ENCODE measurements at places on chromosomes 4 and X. TPM values are rescaled to one million over a fixed set of nuclear protein-coding genes. Genes with fewer than 3 reads are reported as not detected.

- DNase-seq = no peak
These were observed 291.8 kb downstream of the IDS start for GRCh38 chrX:149213264-149213663.

GRCh38 chr4:2290488-2290887 lies 28.6 kb upstream of the MXD4 start:
- no peak for DNase-seq

DNA sequence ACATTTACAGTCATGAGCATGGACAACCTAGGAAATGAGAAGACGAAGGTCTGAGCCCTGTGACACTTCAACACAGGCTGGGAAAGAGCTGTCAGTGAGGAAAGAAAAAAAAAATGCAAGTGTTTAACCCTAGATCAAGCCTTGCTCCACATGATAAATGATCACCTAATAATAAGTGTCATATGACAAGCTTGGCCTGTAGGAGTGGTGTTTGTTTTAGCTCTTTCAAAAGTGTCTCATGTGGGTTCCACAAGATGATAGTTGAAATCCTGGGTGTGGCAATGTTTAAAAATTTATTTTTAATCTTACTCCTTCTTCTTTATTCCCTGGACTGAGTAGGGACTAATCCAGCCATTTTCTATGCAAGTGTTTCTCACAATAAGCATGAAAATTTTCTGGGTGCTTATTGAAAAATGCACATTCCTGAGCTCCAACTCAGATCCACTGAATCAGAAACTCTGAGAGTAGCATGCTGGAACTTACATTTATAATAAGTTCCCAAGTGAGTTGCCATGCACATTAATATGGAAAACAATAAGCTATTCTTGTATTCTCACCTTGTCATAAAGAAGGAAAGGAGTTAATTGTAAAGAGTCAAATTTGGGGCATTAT lies 138.3 kb downstream of the AREG start:
- no peak for DNase-seq

DNA sequence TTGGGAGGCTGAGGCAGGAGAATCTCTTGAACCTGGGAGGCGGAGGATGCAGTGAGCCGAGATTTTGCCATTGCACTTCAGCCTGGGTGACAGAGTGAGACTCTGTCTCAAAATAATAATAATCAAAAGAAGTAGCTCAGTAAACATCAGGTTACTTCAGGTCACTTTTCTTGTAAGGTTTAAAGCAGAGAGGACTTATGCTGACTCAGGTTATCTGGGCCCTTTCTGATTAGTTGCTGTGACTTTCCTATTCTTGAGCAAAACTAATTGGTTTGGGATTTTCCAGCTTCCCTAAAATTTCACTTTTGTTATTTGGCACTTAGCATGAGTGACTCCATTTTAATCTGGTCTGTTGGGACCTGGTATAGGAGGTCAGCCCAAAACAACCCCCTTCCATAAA lies 812.9 kb downstream of the NLGN4X start:
- no peak for DNase-seq

DNA sequence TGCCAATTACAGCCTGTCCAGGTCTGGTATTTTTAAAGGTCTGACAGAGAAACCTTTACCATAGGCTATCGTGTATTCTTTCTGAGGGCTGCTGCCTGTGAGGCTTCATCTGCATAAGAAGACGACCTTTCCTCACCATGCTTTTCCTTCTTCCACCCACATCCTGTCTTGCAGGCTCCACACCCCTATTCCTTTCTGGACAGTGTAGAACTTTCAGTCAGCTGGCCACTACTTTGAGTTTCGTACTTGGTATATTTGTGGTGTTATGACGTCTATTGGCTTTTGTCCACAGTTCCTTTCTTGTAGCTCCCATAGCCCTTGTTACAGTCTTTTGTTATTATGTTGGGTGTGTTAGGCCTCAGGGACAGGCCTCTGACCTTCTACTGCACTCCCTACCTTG lies 311.4 kb downstream of the RAPGEF2 start:
- DNase-seq = no peak

DNA sequence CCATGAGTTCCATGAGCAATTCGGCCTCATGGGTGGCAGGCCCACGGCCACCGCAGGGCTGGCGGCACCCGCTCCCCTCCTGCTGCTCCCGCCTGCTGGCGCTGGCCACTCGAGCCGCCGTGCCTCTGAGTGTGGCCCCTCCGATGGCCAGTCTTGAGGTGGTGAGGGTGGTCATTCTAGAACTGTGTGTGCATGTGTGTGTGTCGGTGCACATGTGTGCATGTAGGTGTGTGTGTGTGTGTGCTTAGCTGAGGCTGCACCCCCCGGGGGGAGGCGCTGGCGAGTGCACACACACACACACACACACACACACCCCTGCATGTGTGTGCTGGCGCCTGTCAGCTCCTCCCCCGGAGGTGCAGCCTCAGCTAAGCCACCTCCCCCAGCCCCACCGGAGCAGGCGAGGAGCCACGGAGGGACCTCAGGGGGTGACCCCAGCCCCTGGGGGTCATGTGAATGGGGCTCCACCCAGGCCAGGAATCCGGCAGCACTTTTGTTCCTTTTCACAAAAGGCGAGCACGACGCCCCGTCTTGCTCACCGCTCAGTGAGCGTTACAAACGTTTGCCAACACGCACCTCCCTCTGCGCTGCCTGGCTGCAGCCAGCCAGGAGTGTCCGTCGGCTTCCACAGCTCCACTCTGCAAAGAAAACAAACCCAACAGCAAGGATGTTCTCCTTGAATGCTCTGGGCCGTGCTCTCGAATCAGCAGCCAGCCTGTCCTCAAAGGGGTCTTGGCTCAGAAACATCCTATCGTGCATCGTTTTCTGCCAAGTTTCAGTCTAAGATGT lies 29.9 kb downstream of the FGFRL1 start:
- DNase-seq = peak; percentile 80

DNA sequence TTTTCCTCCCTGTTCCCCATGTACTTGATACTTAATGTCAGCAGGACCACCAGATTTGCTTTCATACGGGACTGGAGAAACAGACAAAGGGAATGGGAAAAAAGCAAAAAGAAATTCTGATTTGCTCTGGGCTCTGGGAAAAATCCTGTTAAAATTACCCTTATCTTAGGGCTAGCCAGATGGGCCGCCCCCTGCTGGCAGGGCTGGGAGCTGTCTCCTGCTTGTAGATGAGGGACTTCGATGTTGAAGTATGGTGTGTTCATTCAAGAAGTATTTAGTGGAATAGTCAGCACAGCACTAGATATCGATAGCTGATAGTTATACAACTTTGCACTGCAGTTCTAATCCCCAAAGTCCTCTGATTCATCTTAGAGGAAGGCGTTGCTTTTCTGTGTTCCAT lies 45.8 kb downstream of the BCORL1 start:
- DNase-seq = peak; percentile 1

- no peak for DNase-seq
These were observed 22.2 kb downstream of the JADE1 start for GRCh38 chr4:128831531-128832242.

DNA sequence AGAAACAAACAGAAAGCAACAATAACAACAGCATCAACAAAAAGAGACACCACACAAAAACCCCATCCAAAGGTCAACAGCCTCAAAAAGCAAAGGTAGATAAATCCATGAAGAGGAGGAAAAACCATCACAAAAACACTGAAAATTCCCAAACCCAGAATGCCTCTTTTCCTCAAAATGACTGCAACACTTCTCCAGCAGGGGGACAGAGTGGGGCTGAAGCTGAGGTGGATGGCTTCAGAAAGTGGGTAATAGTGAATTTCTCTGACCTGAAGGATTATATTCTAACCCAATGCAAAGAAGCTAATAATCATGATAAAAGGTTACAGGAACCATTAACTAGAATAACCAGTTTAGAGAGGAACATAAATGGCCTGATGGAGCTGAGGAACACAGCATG lies 888.2 kb downstream of the RAB28 start:
- no peak for DNase-seq

GRCh38 chr4:2059726-2060602 lies 837 bp downstream of the NAT8L start:
- DNase-seq = no peak

DNA sequence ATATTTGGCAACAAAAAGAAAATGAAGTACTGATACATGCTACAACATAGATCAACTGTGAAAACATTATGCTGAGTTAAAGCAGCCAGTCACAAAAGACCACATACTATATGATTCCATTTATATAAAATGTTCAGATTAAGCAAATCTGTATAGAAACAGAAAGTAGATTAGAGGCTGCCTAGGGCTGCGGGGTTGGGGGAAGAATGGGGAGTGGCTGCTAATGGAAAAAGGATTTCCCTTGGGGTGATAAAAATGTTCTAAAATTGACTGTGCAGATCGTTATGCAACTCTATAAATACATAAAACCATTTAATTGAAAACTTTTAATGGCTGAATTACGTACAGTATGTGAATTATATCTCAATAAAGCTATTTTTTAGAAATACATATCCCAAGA lies 46.8 kb downstream of the NEK1 start:
- DNase-seq = no peak

DNA sequence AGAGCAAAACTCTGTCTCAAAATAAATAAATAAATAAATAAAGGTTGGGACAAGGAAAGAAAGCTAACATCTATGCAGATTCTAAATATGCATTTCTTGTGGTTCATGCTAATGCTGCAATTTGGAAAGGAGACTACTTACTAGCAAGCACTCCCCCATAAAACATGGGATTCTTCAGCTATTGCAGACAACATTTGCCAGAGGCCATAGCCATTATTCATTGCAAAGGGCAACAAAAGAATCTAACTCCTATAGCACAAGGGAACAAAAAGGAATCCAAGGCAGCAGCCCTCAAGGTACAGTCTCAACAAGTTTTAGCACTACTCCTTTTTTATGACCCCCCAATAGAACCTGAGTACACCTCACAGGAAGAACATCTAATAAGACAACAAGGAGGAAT lies 8.0 kb upstream of the HERC5 start:
- DNase-seq = no peak

DNA sequence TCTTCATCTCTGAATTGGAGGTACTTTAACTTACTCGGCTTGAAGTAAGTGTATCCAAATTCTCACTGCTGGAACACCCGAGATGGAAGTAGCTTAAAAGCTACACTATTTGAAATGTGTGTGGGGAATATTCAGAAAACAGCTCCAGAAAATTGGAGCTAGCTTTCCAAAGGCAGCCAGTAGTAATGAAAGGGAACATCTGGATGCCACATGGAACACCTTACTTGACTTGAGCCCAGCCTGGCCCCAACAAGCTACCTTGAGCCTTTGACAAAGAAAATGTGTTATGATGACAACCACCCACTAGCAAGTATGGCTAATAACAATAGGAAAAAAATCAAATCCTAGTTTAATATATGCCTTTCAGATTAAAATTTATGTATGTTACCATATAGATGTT lies 161.5 kb downstream of the PRDM5 start:
- DNase-seq = peak; percentile 15

GRCh38 chr4:128538111-128538882 lies 250.7 kb upstream of the PGRMC2 start:
- no peak for DNase-seq

DNA sequence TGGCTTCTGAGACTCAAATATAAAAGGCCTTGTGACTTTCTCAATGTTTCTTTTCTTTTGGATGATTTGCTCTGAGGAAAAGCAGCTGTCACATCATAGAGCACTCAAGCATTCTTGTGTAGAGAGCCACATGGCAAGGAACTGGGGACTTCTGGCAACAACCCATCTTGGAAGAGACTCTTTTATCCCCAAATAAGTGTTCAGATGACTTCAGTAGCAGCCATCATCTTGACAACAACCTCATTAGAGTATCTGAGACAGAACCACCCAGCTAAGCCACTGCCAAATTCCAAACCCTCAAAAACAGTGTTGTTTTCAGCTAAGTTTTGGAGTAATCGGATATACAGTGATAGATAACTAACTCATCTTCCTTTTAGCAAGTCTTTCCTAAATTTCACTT lies 1431.7 kb upstream of the IGFBP7 start:
- DNase-seq = no peak

DNA sequence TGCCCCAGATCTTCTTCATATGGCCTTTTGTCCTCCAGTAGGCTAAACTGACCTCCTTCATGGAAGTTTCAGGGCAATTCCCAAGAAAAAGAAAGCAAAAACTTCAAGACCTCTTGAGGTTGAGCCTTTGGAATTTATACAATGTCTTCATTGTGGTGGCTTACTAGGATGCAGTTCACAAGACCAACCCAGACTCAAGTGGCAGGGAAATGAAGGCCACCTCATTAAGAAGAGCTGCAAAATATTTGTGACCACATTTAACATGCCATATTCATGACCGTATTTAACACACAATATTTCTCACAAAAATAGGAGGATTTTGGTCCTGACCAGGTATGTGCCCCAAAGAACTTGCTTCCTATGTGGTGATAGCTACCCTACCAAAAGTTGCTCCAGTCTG lies 605.5 kb upstream of the PITX2 start:
- DNase-seq = no peak

DNA sequence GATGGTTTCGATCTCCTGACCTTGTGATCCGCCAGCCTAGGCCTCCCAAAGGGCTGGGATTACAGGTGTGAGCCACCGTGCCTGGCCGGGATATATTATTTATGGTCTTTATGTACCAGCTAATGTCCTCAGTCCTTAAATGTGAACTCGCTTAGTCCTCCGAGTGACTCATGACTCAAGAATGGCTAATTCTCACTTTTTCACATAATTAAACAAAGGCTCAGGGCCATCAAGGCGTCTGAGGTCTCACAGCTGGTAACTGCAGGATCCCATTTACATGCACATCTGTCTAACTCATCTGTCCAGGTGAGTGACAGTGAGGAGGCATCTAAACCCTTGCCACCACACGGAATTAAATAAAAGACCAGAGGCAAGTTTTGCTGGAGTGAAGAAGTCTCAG lies 73.5 kb downstream of the HS3ST1 start:
- no peak for DNase-seq

GRCh38 chr4:161813889-161814288 lies 349.9 kb downstream of the FSTL5 start:
- no peak for DNase-seq

- no peak for DNase-seq
These were observed 24.9 kb upstream of the OCIAD2 start for GRCh38 chr4:48931459-48931858.

- DNase-seq = peak; percentile 66
These were observed 17.0 kb upstream of the PAPSS1 start for GRCh38 chr4:107736924-107737448.

- DNase-seq = peak; percentile 86
These were observed 54.4 kb upstream of the GAB1 start for GRCh38 chr4:143282211-143282707.

GRCh38 chr4:8394806-8395205 lies 45.7 kb downstream of the ACOX3 start:
- DNase-seq = peak; percentile 72

The S100G gene
- not detected for total RNA-seq

The RXFP1 gene
- total RNA-seq = 0.21 TPM

The CEP135 gene
- total RNA-seq = 13.0 TPM

The METAP1 gene
- 37.3 TPM for total RNA-seq

The TKTL1 gene
- total RNA-seq = 1.6 TPM

The SERTM2 gene
- total RNA-seq = 7.9 TPM

The MUC7 gene
- total RNA-seq = 140 TPM

The PABPC1L2B gene
- total RNA-seq = not detected

The CSAG1 gene
- not detected for total RNA-seq

The RASL11B gene
- 2.1 TPM for total RNA-seq
